Panc1 (cell line): ENCODE measurements at places on chromosomes 5 and 9. TPM values are rescaled to one million over a fixed set of nuclear protein-coding genes. Genes with fewer than 3 reads are reported as not detected.

Gene ARAP3
- total RNA-seq = 2.5 TPM

Gene PDE8B
- total RNA-seq = 0.62 TPM

Gene CDHR2
- 0.72 TPM for total RNA-seq

Gene GPX8
- total RNA-seq = 24.8 TPM

Gene PRDM9
- total RNA-seq = not detected

Gene RASGRF2
- 4.7 TPM for total RNA-seq

Gene PARP8
- total RNA-seq = 20.2 TPM

Gene NME5
- total RNA-seq = 1.7 TPM

Gene FRMPD1
- total RNA-seq = 0.21 TPM

Gene DNAJC21
- 54.5 TPM for total RNA-seq

Gene PCDHGC3
- 54.1 TPM for total RNA-seq

Gene MAT2B
- total RNA-seq = 52.1 TPM

Gene SLC1A1
- 0.05 TPM for total RNA-seq

Gene FAM81B
- total RNA-seq = not detected

Gene ZNF366
- total RNA-seq = not detected

Gene POLR3G
- total RNA-seq = 23.4 TPM

Gene WNK2
- total RNA-seq = 13.7 TPM

Gene SNCAIP
- not detected for total RNA-seq

Gene CDC25C
- total RNA-seq = 14.1 TPM

Gene NSA2
- total RNA-seq = 42.7 TPM

Gene SLC25A2
- total RNA-seq = 0.28 TPM

Gene MGAT4B
- total RNA-seq = 406 TPM

Gene ORM2
- 0.77 TPM for total RNA-seq

Gene FAM221B
- total RNA-seq = not detected

Gene FAM240B
- total RNA-seq = not detected

Gene PCDHB7
- total RNA-seq = 1.3 TPM

Gene SLC34A3
- not detected for total RNA-seq

Gene PCSK5
- 0.21 TPM for total RNA-seq

Gene ADRB2
- total RNA-seq = 1.0 TPM

Gene SAP30L
- 54.6 TPM for total RNA-seq

Gene KCNIP1
- total RNA-seq = not detected

Gene CD14
- total RNA-seq = 2.5 TPM

Gene MSX2
- total RNA-seq = 8.5 TPM
